NCI-H1436 treated with DMSO at 0.1 percent for 48 hours (cell line): ENCODE measurements at places on chromosomes 6 and 20.

GRCh38 chr20:2219481-2220006 lies 76.3 kb upstream of the TGM3 start:
- no peak for DNase-seq

- no peak for DNase-seq
Measured at GRCh38 chr6:7151381-7151780, 43.6 kb downstream of the RREB1 start.

DNA sequence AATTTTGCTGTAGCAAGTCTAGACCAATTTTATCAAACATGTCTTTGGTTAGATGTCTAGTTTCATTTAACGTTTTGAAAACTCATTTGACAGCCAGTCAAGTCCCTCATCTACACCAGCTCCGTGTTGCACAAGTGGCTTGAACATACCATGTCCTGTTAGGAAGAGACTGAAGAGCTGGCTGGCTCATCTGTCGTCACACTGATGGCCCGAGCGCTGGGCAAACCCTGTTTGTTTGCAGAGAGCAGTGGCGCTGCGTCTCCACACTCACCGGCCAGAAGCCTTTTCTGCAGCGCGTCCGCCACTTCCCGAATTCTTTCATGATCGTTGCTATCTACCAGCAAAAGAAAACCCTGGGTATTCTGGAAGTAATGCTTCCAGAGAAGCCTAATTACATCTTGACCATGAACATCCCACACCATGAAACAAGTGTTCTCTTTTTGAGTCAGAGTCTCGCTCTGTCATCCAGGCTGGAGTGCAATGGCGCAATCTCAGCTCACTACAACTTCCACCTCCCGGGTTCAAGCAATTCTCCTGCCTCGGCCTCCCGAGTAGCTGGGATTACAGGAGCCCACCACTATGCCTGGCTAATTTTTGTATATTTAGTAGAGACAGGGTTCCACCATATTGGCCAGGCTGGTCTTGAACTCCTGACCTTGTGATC lies 10.7 kb upstream of the TCFL5 start:
- no peak for DNase-seq

GRCh38 chr6:15758631-15759215 lies 95.9 kb upstream of the DTNBP1 start:
- DNase-seq, result no peak

GRCh38 chr20:32149566-32150170 lies 40.2 kb downstream of the TM9SF4 start:
- DNase-seq, result no peak

GRCh38 chr6:26216886-26217713 lies 129.9 kb downstream of the HFE start:
- no peak for DNase-seq
